ENCODE measurements at places on chromosomes 7 and 10.
A peak's percentile ranks its signal among the peaks of the same experiment; 100 is the strongest.

DNA sequence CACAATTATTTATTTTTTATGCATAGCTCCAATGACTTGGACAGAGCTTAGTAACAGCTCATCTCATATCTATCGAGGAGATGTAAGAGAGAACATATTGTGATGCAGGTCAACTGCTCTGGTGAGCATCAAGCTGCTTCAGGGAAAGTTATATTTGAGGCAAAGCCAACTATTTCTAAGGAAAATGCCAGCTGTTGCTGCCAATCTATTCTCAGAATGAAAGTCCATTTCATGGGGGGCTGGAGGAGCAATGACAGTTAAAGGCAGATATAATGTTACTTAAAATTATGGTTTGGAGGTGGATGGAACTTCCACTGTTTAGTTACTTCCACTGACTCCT, 424.8 kb downstream of the KIF20B start:
- DNase-seq, result no peak

DNA sequence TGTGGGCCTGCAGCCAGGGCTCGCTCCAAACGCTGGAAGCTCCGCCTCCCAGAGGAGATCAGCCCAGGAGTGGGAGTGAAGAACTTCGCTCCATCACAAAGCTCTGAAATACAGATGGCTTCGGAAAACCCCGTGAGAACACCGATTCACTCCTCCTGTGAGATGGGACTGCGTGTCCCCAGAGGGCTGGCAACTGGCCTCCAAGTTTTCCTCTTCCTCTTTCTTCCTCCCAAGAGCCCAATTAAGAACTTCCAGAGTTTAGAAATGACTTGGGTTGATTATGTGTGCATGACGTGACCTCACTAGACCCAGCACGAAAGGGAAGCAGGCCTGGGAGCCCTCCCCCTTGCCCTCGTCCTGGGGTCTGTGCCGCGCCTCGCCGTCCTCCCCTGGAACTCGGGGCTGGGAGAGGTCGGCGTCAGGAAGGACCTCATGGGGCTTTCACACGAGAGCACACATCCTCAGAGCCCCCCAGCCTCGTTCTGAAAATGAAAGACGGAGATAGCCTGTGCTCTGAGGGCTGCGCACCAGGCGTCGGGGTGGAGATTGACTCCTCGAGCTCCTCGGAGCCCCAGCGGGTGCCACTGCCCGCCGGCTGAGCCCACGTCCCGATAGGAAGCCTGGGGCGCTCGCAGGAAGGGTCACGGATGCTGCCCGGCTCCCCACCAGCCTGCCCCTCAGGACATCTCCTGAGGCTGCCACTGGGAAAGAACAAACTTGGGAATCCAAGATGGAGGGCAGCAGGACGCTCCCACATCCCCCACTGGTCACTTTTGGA, 37.8 kb downstream of the PTPRN2 start:
- no peak for DNase-seq

DNA sequence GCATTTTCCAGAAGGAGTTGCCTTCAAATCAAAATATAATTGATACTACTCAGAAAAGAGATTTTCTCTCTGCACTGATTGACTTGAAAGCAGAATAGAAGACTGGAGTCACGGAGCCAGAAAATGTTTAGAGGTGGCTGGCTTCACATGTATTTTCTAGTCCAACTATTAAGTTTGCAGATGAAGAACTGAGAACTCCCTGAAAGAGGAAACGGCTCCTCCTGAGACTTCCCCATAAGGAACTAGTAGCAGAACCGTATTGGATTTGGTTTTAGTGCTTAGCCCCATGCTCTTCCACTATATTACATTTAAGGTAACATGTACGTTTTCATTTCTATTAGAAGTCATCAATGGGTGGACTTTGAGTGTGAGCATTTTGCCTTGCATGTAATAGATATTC, 946.3 kb downstream of the CNTNAP2 start:
- no peak for DNase-seq

DNA sequence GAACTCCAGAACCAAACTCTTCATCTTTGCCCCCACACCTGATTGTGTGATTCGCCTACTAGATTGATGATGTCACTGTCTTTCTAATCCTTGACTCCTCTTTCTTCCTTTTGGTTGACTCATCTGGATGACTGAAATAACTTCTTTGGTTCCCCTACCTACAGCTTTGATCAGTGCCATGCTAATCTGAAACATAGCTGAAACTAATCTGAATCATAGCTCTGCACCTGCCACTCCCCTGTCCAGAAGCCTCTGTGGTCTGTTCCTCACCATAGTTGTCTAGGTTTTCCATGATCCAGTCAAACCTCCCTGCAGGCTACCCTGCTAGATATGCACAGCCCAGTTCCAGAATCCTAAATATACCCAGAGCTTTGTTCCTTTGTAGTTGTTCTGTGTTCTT, 51.9 kb downstream of the ZNF365 start:
- DNase-seq, result peak; percentile 11

DNA sequence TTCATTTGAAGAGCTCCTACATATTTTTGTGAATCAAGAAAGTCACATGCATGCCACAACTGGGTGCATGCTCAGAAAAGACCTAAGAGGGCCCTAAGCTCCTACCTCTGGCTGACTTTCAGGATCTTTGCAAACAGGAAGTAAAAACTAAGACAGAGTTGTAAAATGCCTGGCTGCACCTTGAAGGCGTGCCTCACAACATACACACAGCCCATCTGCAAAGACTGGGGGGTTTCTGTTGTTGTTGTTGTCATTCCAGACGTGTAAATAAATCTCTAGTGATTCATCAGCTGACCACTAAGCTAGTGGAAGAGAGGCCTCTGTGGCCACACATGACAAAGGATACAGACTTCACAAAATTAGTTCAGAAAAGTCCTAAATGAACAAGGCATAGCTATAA, 31.8 kb downstream of the SMURF1 start:
- no peak for DNase-seq

DNA sequence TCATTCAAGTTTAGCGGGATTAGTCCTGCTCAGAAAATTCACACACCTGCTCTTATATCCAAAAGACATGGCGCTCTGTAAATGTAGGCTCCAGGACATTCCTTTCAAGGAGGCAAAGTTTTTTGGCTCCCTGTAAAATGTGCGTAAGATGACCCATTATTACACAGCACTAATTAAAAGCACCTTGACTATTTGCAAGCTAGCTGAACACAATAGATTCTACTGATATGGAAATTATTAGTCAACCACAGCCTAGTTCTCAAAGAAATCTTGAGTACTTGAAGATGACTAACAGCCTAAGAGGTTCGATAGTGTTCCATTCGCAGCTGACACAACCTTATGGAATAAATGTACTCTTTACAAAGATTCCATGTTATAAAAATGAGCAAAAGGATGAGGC, 175.2 kb downstream of the BMPER start:
- DNase-seq, result no peak

DNA sequence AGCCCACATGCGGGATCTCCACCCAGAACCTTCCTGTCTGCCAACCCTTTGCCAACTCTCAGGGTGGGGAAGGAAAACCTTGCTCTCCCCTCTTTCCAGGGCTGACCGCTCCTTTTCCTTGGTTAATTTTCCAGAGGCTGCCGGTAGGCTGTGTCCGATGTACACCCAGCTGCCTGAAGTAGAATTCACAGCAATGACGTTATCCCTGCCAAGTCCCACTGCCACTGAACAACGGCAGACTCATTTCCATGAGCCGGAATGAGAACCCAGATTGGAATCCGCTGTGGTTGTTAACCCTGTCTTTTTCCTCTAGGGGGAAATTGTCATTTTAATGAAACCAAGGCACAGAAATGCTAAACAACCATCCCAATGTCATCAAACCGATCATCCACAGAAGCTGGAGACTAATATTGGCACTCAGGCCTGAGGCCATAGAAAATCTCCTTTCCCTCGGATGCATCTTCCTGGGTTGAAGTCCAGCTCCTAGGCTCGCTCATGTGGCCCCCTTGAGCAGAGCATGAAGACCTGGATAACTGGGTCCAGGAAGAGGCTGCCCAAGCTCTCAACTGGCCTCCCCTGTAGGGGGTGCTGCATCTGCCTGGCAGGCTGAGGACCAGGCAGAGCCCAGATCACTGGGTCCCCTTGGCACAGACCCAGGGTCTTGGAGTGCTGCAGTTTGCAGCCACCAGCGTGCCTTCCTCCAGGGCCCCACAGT, 30.4 kb downstream of the KLRG2 start:
- peak; percentile 54 for DNase-seq

DNA sequence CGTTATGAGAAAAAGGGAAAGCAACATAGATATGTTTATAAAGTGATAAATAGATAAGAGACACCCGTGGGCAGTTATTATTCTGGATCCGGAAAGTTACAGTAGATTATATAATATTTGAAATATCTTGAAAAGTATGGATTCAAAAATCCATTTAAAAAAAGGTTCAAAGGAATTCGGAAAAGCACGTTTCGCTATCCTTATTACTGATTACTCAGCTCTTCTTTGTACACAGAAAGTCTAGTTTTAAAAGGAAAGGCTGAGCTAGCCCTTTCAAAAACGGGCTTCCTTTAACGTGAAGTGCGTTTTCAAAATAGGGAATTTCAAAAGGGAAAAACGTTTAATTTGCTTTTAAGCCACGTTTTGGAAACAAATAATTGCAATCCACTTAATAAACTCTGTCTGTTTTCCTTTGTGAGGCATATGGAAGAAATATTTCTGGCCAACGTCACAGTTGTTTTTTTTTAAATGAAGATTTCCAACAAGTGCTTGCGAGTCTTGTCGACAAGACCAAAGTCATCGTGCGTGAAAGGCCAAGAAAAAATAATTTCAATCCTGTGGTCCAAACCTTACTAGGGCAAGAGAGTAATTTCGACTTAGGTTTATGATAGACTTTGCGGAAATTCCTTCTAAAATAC, 2.2 kb upstream of the SKIDA1 start:
- DNase-seq, result peak; percentile 69

DNA sequence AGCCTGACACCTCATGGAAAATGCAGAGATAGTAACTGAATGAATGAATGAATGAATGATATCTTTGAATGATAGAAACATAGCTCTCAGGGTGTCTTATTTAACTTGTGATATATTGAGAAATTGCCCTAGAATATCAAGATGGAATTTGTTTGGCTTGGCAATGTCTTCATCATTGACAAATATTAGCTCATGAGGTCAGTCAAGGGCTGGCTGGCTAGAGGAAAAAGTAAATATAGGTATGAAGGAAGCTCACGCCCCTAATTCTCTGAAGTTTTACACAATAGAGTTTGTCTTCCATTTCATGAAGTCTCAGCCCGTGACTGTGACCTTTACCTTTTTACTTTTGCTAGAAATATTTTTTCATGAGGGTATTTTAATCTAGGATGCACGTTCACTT, 305.2 kb downstream of the ADARB2 start:
- no peak for DNase-seq

DNA sequence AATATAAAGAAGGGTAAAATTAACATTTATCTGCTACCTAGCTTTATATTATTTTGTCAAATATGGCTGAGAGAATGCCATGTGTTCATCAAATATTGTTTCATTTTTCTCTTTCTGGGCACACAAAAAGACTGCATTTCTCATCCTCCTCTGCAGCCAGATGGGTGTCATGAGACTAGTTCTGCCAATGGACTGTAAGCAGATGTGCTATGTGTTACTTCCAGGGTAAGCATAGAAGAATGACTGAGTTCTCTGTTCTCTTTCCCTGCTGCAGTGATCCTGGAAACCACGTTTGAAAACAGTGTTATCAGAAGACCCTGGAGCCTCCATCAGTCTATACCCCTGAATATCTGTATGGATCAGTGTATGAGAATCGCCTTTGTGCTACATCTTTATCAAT, 24.1 kb upstream of the SLK start:
- no peak for DNase-seq

GRCh38 chr10:82148764-82149163, 273.8 kb downstream of the NRG3 start:
- DNase-seq, result no peak

GRCh38 chr7:9192969-9193368, 759.6 kb downstream of the NXPH1 start:
- DNase-seq, result no peak

- DNase-seq, result no peak
These were observed 318.2 kb downstream of the SFMBT2 start for GRCh38 chr10:7092603-7093002.

GRCh38 chr10:96229568-96230030, 41.8 kb downstream of the BLNK start:
- DNase-seq, result peak; percentile 58

- no peak for DNase-seq
These were observed at the start of gene MMD2 for GRCh38 chr7:4958477-4959301. Gene MMD2, minus strand, starts transcription at chr7:4959187. Its CDS starts 170 bp downstream, at chr7:4959017.

- DNase-seq, result no peak
These were observed 71.0 kb downstream of the CASD1 start for GRCh38 chr7:94580601-94581000.

GRCh38 chr7:82481499-82482097, 38.0 kb upstream of the CACNA2D1 start:
- DNase-seq, result peak; percentile 53

DNA sequence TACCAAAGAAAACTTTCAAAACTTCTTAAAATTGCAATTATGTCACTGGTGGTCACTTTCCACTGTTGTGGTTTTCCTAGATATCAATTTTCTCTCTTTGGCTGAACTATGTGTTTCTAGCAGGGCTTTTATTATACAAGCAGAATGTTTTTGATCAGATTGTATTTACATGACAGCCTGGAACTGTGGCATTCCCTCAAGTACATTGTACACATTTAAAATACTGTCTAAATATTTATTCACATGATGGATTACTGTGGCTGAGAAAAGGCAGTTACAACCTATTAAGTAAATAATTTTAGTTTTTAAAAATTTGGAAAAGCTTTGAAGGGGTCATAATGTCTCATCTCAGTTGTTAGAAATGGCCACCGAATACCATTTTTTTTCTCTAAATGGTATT, 231.9 kb upstream of the PPP1R3A start:
- no peak for DNase-seq
